ENCODE measurements at places on chromosomes 1 and 21.
A peak's percentile ranks its signal among the peaks of the same experiment; 100 is the strongest.

- DNase-seq = peak; percentile 11
These were observed 125.7 kb upstream of the CXADR start for GRCh38 chr21:17387030-17387617.

- DNase-seq = no peak
These were observed 55.4 kb downstream of the PTPRU start for GRCh38 chr1:29291756-29292155.

- no peak for DNase-seq
These were observed 7.6 kb upstream of the CD1A start for GRCh38 chr1:158246650-158247049.

GRCh38 chr1:92186081-92186480 lies 31.6 kb upstream of the C1orf146 start:
- no peak for DNase-seq

GRCh38 chr1:68181165-68181556 lies 51.2 kb downstream of the WLS start:
- no peak for DNase-seq

GRCh38 chr1:33257772-33258712 lies 1.8 kb downstream of the ZNF362 start:
- no peak for DNase-seq

Measured in stimulated activated CD8-positive, alpha-beta memory T cell treated with anti-CD3 and anti-CD28 coated beads, Interleukin-4, amount 100 ng/mL, for 1 hour (primary cell).